ENCODE measurements at places on chromosomes 7 and 10.

DNA sequence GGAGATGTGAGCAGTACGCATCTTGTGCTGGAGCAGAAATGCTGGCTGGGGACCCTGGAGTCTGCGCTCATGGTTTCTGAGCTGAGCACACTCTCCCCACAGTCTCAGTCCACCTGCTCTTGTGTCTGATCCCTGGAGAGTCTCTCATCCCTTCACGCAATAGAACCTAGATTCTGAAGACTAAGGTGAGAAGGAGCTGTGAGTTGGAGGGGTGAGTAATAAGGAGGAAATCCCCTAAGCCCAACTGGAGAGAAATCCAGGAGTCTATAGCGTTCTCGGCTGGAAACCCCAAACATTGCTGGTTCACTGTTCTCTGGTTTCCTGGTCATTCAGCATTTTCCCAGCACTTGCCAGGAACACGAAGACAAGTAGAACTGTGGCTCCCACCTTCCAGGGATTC lies 68.3 kb upstream of the SMNDC1 start:
- DNase-seq = no peak

DNA sequence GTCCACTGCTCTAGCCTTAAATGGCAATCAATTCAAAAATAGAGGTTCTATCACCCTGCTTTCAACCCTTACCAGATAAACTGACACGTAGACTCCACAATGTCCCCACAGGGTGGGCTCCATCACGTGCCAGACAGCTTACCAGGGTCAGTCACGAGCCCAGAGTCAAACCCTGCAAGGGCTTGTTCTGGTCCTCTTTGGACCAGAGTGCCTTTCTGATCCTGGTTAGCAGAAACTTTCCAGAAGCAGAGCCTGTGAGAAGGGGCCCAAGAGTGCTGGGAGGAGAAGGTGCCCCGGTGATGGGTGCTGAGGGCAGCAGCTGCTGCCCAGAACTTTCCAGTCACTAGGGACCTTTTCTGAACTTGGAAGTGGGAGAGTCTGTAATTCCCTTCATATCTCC lies 354 bp upstream of the GIMAP5 start:
- no peak for DNase-seq

DNA sequence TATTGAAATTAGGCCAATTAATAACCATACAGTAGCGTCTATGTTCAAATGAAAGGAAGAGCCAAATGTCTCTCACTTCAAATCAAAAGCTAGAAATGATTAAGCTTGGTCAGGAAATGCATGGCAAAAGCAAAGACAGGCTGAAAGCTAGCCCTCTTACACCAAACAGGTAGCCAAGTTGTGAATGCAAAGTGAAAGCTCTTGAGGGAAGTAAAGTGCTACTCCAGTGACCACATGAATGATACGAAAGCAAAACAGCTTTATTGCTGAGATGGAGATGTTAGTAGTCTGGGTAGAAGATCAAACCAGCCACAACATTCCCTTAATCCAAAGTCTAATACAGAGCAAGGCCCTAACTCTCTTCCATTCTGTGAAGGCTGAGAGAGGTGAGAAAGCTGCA lies 123.8 kb downstream of the TEX36 start:
- no peak for DNase-seq

GRCh38 chr7:69588773-69589172 lies 9.5 kb upstream of the AUTS2 start:
- DNase-seq = no peak

Data from T-helper 22 cell (primary cell).